ENCODE measurements at places on chromosomes 11 and 22. TPM values are rescaled to one million over a fixed set of nuclear protein-coding genes. Genes with fewer than 3 reads are reported as not detected.

The DSCAML1 gene
- total RNA-seq, result 0.50 TPM

DNA sequence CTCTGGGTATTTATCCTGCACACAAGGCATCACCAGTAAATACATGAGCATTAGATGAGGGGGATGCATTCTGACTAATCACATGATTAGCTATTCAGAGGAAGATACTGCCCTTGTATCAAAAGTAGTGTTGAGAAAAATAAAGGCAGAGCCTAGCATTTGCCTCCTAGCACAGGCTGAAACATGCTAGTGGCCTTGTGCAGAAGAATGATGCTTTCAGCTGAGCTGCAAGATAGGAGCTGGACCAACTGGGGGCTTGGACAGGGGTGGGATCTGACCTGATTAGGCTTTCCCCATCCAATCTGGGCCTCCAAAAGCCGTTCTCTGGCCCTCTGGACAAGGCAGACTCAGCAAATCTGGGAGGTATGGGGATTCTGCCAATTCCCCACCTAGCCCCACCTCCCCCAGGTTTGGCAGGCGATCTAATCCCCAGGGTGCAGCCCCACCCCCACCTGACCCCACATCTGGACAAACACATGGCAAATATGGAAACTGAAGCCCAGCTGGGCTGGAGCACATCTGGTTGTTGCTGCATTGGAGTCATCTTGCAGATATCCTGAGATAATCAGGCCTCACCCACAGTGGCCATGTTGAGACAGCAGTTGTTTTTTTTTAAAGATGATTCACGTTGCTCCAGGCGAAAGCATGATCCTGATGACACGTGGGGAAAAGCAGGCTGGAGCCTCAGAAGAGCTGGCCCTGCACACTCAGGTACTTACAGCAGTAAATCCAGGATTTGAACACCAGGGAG, 4.4 kb upstream of the MISFA start:
- no peak for DNase-seq

GRCh38 chr11:24808173-24808572, 311.3 kb downstream of the LUZP2 start:
- DNase-seq, result no peak

DNA sequence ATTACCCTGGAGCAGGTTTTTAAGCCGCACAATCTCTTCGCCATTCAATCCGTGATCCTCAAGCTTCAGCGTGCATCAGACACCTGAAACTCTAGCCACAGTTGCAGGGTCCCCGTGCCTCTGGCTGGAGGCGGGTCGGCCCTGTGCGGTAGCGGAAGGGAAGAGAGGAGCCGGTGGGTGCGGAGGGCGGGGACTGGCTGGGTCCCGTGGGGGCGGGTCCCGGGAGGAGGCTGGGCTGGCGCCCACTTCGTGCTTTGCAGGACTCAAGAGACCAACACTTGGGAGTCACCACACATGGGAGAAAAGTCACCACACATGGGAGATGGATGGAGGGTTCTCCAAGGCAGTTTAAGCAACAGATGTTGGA, 772 bp downstream of the C22orf15 start:
- no peak for DNase-seq

The IL17REL gene
- not detected for total RNA-seq

DNA sequence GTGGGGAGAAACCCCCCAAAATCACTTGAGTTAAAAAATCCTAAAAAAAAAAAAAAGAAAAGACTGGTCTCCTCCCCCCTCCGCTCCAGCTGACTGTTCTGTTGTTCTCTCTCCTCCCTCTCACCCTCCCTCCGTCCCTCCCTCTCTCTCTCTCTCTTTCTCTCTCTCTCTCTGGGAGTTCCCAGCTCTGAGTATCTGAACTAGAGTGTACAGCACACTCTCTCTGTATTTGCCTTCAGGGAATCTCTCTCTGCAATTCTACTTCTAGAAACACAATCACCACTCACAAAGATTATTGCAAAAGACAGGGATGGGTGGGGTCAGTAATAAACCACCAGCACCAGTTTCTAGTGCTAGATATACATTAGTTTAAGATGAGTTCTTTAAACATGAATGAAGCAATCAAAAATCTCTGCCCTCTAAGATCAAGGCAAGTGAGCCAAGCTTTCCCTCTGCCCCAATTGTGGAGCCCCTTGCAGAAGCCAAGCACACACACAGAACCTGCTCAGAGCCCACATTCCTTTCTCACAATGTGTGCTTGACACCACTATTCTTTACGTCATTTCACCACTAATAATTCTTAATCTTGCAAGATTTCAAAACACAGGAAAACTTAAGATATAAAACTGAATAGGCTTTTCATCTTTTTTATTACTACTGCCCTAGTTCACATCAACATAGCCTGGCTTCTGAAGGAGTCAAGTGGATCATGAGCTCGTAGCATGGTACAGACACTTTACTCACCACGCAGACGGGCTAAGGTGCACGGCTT, 133.5 kb downstream of the RBFOX2 start:
- DNase-seq, result no peak

DNA sequence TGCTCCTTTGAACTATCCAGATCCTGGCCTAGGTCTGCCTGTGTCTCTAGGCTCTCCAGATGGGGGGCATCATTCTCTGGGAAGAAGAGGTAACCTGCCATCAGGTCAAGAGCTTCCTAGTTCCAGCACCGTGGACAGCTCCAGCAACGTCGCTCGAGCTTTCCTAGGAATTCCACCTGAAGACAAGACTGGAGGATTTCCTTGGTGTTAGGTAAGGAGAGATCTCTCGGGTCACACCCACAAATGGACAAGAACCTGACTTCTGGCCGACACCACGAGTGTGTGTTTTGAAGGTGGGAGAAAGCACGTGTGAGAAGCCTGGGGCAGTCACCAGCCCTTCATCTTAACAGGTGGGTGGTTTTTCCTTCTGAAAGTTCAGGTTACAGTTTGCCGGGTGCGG, 1.2 kb downstream of the PRG3 start:
- DNase-seq, result no peak

The TAGLN gene
- 19,293 TPM for total RNA-seq

DNA sequence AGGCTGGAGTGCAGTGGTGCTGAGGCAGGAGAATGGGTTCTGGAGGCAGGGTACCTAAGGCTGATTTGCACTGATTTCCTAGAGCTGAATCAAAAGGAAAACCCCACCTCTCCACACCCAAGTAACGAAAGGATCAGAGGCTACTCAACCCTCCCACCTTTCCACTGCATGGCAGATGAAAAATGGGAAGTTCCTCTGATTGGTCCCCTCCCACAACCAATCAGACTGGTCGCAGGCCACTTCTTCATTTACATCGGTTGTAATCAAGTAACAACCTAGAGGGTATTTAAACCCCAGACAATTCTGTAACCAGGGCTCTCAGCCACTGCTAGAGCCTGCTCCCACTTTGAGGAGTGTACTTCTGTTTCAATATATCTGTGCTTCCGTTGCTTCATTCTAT, 18.6 kb upstream of the PARVB start:
- no peak for DNase-seq

DNA sequence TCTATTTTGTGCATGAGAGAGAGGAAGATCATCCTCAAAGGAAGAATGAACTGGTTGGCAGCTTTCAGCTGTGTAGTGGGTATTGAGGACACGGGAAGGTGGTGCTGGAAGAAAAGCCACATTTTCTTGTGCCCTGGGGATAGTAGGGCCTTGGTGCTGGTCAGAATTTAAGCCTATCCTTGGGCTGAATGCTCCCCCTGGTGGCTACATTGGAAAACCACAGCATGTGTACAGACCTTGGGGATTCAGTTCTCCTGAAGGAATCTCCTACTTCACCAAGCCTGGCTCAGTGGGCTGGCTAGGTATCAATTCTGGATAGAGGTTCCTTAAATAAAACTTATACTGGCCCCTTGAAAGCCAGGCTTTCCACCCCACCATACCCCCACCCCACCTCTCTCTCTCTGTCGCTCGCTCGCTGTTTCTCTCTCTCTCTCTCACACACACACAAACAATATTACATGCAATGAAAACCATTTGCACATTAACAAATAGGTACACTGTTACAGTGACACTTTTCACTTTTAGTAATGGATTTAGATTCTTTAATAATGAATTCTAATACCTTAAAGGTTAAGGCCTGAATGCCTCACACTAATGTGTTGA, 2.8 kb upstream of the OR51M1 start:
- no peak for DNase-seq
